SJSA1 (cell line): ENCODE measurements at places on chromosomes 1 and 21. TPM values are rescaled to one million over a fixed set of nuclear protein-coding genes. Genes with fewer than 3 reads are reported as not detected.

GRCh38 chr1:165573787-165574186 lies 30.0 kb downstream of the LRRC52 start:
- no peak for DNase-seq

DNA sequence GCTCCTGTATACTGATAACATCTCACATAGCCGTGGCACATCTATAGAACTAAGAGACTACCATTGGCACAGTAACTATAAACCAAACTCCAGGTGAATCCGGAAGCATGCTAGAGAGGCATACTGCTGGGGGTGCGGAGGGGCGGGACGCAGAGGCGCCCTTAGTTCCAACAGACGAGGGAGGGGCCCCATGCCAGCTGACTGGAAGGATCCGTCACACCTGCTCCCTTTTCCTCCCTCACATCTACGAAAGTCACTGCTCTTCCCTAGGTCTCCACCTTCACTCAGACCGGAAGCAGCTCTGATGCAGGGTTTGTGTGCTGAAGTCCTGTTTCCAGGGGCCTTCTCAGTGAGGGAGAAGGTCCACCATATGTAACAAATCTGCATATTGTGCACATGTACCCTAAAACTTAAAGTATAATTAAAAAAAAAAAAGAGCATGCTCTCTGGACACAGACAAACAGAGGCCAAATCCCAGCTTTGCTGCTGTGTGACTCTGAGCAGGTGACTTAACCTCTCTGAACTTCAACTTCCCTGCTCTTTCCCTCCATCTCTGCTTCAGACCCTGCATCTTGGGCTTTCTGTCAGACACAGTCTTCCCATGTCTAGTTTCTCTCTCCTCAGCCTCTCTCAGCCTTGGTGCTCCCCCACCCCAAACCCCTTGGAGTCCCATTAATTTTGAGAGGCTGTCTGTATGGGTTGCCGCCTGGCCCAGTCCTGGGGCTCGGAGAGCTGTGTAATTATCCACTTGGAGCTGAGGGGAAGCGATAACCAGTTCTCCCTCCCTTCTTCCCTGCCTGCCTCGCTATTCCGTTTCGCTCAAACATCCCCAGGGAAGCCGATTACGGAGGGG lies 7.8 kb upstream of the GJB5 start:
- DNase-seq: no peak

AIRE gene
- not detected in 2 replicates for total RNA-seq

DNA sequence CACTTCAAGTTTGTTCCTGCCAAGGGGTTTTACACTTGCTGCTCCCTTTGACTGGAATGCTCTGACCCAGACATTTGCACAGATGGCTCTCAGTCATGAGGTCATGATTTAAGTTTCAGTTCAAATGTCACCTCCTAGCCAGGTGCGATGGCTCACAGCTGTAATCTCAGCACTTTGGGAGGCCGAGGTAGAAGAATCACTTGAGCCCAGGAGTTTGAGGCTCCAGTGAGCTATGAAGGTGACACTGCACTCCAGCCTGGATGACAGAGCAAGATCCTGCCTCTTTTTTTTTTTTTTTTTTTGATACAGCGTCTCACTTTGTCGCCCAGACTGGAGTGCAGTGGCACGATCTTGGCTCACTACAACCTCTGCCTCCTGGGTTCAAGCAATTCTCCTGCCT lies 4.5 kb upstream of the ZMYM4 start:
- DNase-seq: no peak
